ENCODE measurements at places on chromosomes 11 and 22. TPM values are rescaled to one million over a fixed set of nuclear protein-coding genes. Genes with fewer than 3 reads are reported as not detected.

Gene GGTLC3
- not detected for total RNA-seq

Gene SAA1
- 17.9 TPM for total RNA-seq

Gene F2
- not detected for total RNA-seq

DNA sequence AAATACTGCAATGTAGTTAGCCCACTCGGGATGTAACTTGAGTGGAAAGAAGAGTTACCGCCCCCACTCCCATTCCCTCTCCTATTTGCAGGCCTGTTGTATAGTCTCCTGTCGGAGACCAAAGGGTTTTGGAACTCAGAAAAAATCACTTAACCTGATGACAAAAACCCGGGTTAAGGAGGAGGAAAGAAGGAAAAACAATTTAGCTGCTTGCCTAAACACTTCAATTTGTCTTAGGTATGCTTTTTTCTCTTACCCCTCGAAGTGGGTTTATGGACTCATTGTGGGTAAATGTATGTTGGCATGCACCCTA lies 2.2 kb downstream of the YAP1 start:
- DNase-seq: no peak

- DNase-seq: no peak
Observed at GRCh38 chr11:17412488-17413180, 24.2 kb upstream of the KCNJ11 start.

DNA sequence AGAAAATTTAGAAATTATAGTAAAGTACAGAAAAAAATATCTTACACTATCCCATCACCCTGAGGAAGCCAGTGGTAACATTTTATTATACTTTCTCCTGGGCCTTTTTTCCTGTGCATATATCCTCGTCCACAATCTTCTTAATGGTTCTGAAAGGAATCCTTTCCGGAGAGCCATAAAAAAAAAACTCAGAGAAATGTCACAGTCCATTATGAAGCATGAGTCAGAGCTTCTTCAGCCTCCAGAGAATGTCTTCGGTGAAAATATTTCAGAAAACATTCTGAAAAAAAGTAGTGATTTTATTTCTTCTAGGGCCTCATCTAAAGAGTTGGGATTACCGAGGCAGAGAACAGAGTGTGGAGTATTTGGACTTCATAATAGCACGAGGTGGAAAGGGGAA lies 163.4 kb downstream of the INSC start:
- DNase-seq: no peak
